ENCODE measurements at places on chromosomes 13 and 19.

DNA sequence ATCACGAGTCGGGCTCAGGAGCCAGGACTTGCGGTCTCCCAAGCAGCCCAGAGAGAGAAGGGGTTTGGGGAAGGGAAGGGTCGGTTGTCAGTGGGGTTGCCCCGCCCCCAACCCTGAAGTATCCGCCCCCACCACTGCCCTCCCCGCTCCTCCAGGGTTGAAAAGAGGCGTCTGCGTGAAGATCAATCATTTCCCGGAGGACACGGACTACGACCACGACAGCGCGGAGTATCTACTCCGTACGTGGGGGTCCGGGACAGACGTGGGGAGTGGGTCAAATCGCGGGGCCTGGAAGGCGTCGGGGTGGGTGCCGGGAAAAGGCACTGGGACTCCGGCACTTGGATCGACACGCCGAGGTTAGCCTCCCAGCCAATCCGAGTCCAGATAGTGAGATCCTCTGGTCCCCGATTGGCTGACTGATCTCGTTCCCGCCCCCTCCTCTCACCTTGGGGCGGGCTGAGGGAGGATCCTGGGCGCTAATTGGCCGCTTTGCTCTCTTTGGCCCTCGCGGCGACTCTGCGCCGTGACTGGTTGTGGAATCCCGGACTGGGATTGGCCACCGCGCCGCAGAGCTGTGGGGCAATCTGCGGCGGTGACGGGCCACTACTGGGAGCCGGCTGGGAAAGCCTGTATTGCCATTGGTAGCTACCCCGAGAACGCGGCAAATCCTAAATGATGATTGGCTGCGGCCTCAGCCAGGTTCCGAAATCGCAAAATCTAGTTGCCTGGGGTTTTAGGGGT, 13.3 kb upstream of the CACNG6 start:
- no peak for DNase-seq

DNA sequence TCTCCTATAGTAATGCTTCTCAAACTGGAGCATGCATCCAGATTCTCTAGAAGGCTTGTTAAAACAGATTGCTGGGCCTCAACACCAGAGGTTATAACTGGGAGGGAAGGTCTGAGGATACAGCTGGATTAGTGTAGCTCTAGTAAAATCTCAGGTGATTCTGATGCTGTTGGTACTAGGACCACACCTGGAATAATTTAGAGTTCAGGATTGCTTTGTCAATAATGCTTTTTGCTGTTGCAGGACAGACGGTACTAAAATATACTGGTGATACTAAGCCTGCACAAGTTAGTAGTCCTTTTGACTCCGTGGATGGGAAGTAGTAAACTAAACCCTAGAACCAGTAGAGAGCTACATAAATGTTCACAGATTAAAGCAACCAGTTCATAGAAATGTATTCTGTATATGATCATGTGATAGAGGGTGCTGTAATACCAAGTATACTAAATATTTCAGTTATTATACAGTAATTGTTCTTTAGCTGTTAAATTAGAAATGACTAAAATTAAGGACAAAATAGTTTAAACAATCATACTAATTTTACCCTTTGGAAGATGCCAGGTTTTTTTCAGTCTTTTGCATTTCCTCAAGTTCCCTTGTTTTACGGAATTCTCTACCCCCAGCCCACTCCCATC, 258.2 kb upstream of the STARD13 start:
- DNase-seq, result no peak

- DNase-seq, result no peak
Measured at GRCh38 chr13:41427666-41428065, 29.7 kb upstream of the RGCC start.

DNA sequence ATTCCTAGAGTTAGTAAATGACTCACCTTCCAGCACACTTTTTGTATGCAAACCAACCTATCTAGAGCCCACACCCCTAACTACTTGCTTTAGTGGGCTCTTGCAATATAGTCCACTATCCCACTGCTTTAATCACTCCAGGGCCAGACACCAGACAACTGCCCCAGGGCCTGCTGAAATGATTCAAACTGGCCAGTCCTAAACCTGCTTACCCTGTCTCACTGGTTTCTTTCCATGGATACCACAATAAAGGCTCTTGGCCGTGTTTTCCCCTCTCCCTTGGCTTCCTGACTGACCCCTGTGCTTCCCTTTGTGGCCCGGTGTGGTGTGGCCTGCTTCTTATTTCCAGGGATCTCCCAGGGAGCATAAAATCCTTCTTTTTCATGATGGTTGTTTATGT, 14.6 kb downstream of the HS6ST3 start:
- no peak for DNase-seq

DNA sequence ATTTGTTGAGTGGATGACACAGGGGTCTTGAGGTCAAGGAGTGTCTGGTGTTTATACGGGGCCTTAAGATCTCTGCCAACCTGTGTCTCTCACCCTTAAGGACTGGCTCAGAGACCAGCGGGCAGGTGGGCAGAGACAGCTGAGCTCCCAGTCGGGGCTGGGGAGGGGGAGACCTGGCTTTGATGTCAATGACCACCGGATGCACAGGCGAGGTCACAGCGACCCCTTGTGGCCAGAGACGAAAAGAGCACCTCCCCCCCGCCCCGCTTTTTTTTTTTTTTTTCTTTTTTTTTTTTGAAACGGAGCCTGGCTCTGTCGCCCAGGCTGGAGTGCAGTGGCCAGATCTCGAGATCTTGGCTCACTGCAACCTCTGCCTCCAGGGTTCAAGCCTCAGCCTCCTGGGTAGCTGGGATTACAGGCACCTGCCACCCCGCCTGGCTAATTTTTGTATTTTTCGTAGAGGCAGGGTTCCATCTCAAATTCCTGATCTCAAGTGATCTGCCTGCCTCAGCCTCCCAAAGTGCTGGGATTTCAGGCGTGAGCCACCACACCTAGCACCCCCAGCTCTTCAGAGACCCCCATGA, 12.1 kb upstream of the KLK14 start:
- no peak for DNase-seq

DNA sequence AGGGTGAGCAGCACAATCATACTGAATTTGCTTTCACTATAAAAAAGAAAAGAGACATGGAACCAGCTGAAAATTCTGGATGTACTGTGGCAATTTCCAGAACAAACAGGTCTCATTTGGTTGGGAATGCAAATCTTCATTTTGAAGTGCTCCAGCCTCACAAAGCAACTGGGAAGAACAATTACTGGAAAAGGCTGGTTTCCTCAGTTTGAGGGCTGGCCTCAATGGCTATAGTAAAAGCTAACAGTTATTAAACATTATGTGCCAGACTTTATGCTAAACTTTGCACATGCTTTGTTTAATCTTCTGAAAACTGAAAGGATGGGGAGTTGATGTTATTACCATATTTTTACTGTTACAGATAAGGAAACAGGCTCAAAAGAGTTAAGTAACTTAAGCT, 3.0 kb downstream of the OBI1 start:
- DNase-seq, result no peak

GRCh38 chr19:6489278-6490061, 7.9 kb upstream of the DENND1C start:
- no peak for DNase-seq

DNA sequence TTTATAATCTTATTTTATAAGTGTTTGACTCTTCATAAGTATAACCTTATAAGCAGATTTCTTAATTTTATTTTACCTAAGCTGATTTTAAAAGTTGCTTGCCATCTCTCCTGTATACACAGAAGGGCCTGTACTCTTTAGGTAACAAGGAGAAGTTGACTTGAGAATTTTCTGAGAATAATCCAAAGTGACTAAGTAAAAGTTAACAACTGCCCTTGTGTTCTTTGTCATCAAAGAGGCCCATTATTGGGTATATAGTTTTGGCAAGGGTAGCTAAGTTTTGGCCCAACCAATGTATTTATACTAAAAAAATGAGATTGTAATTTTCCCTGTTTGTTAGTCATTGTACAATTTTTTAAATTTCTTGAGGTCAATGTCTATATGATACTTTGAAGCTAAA, 3.2 kb downstream of the LCP1 start:
- no peak for DNase-seq

DNA sequence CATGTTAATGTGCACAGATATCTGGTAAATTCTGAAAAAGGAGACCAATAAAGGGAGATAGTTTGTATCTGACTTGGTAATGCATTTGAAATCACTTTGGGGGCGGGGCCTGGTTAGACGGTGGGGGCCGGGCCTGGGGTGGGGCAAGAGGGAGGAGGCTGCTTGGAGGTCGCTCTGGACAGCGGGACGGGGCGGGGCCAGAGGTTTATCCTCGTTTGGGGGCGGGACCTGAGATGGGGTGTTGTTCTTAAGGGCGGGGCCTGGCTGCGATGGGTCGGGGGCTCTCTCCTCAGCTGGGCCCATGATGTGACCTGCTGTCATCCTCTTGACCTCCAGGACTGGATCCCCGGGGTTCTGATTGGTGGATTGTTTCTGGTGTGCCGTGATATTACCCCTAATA, 4.9 kb upstream of the ZNF808 start:
- no peak for DNase-seq

- DNase-seq, result no peak
Measured at GRCh38 chr13:29846475-29847256, 3.8 kb downstream of the UBL3 start.

- peak; percentile 56 for DNase-seq
Measured at GRCh38 chr19:5578097-5578846, 10.5 kb upstream of the TINCR start.

GRCh38 chr19:29858000-29858596, 46.3 kb downstream of the CCNE1 start:
- no peak for DNase-seq

DNA sequence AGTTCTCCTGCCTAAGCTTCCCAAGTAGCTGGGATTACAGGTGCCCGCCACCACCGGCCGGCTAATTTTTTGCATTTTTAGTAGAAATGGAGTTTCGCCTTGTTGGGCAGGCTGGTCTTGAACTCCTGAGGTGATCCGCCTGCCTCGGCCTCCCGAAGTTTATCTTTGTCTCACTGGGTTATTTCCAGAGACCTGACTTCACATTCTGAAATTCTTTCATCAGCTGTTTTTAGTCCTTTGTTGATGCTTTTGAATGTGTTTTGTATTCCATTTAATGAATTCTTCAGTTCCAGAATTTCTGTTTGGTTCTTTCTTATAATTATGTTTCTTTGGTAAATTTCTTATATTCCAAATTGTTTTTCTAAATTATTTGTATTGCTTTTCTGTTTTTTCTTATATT, 55.4 kb upstream of the MLNR start:
- no peak for DNase-seq

GRCh38 chr13:44363631-44364344, 9.8 kb upstream of the SERP2 start:
- DNase-seq, result no peak

- no peak for DNase-seq
Measured at GRCh38 chr19:54262066-54262465, 5.0 kb upstream of the LILRB5 start.

DNA sequence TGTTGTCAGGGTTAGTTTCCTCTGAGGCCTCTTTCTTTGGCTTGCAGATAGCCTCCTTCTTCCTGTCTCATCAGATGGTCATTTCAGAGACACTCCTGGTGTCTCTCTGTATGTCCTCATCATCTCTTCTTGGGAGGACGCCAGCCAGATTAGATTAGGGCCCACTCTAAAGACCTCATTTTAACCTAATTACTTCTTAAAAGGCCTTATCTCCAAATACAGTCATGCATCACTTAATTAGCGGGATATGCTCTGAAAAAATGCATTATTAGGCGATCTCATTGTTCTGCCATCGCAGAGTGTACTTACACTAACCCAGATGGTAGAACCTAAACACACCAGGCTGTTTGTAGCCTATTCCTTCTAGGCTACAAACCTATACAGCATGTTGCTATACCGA, 89.0 kb downstream of the CDK8 start:
- DNase-seq, result no peak

DNA sequence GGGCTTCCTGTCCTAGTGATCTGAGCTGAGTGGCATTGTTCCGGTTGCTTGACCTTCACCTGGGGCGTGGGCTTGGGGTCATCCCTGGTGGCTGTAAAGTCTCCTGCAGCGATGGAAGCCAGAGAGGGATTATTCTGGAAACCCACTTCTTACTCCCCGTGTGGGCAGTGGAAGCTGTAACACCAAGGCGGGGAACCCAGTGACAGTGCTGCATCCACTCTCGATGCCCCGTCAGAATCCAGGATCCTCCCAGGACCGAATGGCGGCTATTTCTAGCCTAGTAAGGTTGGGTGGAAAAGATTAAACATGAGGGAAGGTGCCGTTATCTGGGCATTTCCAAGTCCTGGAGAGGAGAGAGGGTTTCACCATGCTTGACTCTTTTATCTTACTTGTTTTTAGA, 280.6 kb downstream of the ZNF536 start:
- no peak for DNase-seq

DNA sequence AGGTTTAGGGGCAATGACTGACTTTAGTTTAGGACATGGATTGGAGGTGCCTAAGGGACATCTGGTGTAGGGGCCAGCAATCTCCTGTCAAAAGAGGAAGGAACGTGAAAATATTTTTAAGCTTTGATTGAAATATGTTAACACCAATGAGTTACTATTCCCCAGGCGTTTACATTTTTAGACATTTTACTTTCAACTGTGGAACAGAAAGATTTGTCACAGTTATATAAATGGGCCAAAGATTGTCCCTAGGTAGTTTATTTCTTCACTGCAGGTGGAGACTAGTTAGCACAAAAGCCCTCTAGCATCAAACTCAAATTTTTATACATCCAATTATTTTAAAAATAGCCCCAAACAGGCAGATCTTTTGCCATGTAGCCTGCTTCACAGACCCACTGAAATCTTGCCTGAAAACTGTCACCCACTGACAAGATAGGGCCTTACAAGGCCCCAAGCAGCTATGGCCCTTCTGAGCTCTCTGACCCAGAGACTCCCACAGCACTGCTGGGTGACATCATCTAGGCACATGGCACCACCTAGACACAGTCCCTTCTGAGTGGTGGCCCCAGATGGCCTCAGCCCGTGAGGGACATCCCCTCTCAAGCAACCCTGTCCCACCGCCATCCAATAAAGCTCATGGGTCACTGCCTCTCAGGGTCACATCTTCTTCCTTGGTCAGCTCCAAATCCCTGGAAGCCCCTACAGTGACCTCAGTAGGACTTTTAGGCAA, 64.8 kb upstream of the DOCK9 start:
- no peak for DNase-seq

- DNase-seq, result no peak
Measured at GRCh38 chr19:4474514-4475022, 2.5 kb downstream of the HDGFL2 start.

GRCh38 chr19:55625004-55625326, 599 bp upstream of the ZNF784 start:
- no peak for DNase-seq

- no peak for DNase-seq
Measured at GRCh38 chr13:101986316-101986715, 415.5 kb downstream of the FGF14 start.

GRCh38 chr13:73110814-73111213, 52.0 kb downstream of the KLF5 start:
- no peak for DNase-seq

DNA sequence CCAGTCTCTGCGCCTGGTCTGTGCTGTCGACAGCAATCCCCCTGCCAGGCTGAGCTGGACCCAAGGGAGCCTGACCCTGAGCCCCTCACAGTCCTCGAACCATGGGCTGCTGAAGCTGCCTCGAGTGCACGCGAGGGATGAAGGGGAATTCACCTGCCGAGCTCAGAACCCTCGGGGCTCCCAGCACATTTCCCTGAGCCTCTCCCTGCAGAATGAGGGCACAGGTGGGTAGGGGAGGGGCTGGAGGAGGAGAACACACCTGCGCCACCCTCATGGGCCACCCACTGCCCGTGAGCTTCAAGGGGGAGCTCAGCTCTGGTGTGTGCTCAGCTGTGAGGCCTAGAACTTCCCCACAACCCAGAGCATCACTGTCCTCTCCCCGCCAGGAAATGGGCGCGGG, 38.6 kb upstream of the CD33 start:
- no peak for DNase-seq

Data from stimulated activated CD8-positive, alpha-beta memory T cell treated with anti-CD3 and anti-CD28 coated beads, Interleukin-15, amount 100 ng/mL, for 1 hour (primary cell).